Progenitor cell of endocrine pancreas (in vitro differentiated cells): ENCODE measurements at places on chromosomes 2 and 18. TPM values are rescaled to one million over a fixed set of nuclear protein-coding genes. Genes with fewer than 3 reads are reported as not detected.

DNA sequence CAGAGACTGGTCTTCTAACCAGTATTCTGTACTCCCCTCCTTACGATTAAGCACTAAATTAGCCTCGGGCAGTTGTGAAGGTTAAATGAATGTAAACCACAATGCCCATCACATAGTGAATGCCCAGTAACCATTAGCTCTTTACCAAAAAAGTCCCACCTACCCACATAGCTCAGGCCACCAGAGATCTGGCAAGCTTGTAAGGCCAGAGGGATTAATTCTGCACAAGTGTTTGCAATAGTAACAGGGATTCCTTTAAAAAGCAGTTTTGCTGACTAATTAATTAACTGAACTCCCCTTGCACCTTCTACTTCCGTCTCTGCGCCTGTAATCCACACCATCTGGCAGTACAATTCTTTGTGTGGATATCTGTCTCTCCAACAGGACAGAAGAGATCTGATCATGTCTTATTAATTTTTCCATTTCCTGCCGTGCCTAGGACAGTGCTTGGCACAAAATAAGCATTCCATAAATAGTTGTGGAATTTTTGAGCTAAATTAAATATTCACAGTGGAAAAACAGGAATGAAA lies 36.2 kb upstream of the IGFBP2 start:
- peaks cover 4% of the 10 kb centered on the region for H3K27me3 ChIP-seq
- H3K4me1 ChIP-seq: no peaks in the 10 kb centered on the region
- DNase-seq: no peak
- H3K36me3 ChIP-seq: no peaks in the 10 kb centered on the region

DNA sequence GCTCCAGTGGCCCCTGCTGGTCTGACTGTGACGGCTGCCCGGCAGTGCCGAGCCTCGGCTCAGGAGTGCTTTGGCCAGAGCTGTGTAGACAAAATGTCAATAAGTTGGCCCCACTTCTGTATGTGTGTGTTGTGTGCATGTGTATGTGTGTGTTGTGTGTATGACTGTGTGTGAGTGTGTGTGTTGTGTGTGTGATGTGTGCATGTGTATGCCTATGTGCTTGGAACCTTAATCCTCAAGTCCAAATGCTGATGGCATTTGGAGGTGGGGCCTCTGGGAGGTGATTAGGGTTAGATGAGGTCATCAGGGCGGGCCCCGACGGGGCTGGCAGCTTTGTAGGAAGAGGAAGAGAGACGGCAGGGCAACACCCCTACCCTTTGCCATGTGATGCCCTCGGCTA lies 269.0 kb downstream of the DCDC2C start:
- H3K27ac ChIP-seq: no peak overlapping the region
- no peak for DNase-seq
- no peak overlapping the region for H3K4me3 ChIP-seq
- H3K36me3 ChIP-seq: no peaks in the 10 kb centered on the region
- peaks cover 2% of the 10 kb centered on the region for H3K27me3 ChIP-seq

DNA sequence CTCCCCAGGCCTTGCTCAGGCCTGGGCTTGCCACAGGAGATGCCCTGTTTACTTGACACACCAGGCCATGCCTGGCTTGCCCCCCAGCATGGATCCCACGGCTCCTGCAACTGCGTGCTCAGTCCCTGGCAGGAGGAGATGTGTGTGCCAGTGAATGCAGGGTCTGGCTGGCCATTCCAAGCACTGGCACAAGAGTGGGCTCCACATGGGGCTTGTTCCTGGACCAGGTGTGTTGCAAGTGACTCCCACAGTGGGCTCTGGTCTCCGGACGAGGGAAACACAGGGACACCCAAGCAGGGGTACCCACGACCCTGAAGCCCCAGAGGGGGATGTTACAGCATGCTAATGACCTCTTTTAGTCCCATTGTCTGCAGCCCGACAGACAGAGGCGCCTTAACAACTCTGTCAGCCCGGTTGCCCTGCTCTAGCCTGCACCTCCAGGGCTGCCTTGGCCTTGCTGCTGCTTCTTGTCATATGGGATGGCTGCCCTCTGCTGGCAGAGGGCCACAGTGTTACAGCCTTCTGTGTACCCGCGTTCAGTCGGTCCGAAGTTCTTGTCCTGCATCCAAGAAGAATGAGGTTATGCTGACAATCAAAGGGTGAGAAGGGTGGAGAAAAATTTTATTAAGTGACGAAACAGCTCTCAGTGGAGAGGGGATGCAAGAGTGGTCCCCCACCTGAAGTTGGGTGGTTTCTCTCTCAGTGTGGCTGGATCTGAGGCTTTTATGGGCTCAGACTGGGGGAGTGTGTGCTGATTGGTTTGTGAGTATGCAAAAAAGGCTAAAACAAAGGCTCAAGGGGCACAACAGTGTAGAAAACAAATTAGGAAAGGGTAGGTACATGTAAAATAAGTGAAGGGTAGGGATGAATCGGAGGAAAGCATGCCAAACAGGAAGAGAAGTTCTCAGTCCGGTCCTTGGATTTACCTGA lies 180.4 kb downstream of the MBD5 start:
- no peaks in the 10 kb centered on the region for H3K27me3 ChIP-seq
- peaks cover 5% of the 10 kb centered on the region for H3K36me3 ChIP-seq
- H3K4me3 ChIP-seq: no peak overlapping the region

GRCh38 chr18:23738151-23738550 lies 48.9 kb downstream of the LAMA3 start:
- no peaks in the 10 kb centered on the region for H3K4me1 ChIP-seq
- no peak overlapping the region for H3K27ac ChIP-seq
- no peak overlapping the region for H3K4me3 ChIP-seq

DNA sequence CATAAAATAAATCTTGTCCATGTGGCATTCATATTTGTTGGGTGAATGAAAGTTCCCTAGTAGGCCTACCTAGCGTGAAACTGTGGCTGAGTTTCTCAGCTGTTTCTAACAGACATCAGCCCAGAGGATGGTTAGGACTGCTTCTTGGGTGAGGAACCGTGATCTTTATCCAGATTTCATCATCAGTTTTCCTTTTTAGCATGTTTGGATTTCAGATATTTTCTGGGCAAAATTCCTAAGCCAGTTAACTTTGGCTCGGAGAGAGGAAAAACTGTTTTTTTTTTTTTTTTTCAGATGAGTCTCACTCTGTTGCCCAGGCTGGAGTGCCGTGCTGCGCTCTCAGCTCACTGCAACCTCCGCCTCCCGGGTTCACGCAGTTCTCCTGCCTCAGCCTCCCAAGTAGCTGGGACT lies 53.5 kb downstream of the DGKD start:
- no peak for DNase-seq
- peaks cover 17% of the 10 kb centered on the region for H3K4me1 ChIP-seq
- no peak overlapping the region for H3K4me3 ChIP-seq
- H3K36me3 ChIP-seq: peaks cover 26% of the 10 kb centered on the region

DNA sequence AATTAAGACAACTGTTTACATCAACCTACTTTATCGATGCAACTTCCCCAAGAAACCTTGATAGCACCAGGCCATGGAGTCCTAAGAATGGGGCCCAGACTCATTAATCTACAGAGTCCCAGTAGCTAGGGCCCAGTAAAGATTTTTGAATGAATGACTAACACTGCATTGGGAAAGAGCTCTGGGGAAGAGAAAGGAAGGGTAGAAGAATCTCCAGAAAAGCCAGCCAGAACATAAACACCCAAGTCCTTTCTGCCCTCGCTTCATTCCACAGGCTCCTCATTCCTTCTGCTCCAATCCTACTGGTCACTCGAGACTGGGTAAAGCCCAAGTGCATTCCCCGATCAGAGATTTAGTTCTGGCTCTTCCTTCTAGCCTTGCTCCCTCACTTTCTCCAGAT lies 44.3 kb downstream of the CYRIA start:
- H3K36me3 ChIP-seq: no peaks in the 10 kb centered on the region
- peaks cover 7% of the 10 kb centered on the region for H3K27me3 ChIP-seq
- no peak overlapping the region for H3K4me3 ChIP-seq
- H3K27ac ChIP-seq: no peak overlapping the region
- no peaks in the 10 kb centered on the region for H3K4me1 ChIP-seq

- no peak overlapping the region for H3K4me3 ChIP-seq
- DNase-seq: no peak
- no peaks in the 10 kb centered on the region for H3K4me1 ChIP-seq
These were observed 181.8 kb downstream of the SP3 start for GRCh38 chr2:173783382-173783781.

Gene IL1B
- not detected in 2 replicates for total RNA-seq
